Upper lobe of right lung (tissue), 1 donor: ENCODE measurements at places on chromosomes 4 and X. TPM values are rescaled to one million over a fixed set of nuclear protein-coding genes. Genes with fewer than 3 reads are reported as not detected.
A peak's percentile ranks its signal among the peaks of the same experiment; 100 is the strongest.

DNA sequence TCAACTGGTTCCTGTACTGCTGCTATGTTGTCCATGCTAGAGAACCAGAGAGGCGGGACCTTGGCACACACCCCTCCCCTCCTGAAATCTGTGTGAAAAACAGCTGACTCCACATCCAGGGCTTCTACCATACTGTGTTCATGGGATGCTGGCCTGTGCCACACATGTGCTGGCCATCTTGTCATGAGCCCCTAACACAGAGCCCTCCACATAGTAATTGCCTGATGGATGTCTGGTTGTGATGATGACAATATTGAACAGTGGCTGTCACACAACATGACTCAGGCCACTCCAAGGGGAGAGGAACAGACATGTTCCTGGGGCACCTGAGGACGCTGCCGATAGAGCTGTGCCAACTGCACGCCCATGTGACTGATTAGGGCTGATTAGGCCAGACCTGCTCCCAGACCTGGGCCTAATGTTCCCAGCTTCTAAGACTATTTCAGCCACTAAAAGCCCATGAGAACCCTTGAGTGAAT, 13.1 kb downstream of the SLC25A5 start:
- peak; percentile 78 for DNase-seq

DNA sequence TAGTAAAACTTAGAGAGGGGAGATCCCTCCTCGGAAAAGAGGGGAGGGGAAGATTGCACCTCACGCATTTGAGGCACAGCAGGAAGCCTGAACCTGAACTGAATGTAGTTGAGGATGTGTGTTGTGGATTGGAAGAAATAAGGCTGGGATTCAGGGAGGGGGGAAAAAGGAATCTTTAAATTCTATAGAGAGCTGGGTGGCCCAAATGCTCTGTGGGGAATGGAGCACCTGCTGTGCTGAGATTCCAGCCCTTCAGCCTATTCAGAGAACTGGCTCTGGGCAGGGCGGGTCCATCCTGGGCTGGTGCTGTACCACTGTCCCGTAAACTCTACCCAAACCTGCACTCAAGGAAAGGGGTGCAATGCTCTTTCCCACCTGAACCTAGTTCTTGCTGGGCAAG, 4.1 kb downstream of the FOXO4 start:
- no peak for DNase-seq

GRCh38 chr4:43485196-43485595, 592.7 kb downstream of the GRXCR1 start:
- DNase-seq, result no peak

DNA sequence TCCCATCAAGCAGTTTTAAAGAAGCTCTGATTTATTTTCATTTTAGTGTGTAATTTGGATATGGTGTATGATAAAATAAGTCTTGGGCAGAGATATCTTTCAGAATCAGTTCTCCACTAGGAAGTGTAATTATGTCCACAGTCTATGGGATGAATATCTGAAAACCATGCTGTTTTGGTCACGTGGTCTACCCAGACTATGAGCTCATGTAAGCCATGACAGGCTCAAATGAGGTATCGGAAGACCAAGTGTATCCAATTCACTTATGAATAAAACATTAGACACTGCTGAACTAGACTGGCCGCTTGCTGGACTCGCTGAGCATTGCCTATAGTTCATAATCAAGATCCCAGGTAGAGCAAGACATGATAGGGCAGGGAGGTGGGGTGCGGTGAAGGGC, 50.5 kb downstream of the SOD3 start:
- no peak for DNase-seq

DNA sequence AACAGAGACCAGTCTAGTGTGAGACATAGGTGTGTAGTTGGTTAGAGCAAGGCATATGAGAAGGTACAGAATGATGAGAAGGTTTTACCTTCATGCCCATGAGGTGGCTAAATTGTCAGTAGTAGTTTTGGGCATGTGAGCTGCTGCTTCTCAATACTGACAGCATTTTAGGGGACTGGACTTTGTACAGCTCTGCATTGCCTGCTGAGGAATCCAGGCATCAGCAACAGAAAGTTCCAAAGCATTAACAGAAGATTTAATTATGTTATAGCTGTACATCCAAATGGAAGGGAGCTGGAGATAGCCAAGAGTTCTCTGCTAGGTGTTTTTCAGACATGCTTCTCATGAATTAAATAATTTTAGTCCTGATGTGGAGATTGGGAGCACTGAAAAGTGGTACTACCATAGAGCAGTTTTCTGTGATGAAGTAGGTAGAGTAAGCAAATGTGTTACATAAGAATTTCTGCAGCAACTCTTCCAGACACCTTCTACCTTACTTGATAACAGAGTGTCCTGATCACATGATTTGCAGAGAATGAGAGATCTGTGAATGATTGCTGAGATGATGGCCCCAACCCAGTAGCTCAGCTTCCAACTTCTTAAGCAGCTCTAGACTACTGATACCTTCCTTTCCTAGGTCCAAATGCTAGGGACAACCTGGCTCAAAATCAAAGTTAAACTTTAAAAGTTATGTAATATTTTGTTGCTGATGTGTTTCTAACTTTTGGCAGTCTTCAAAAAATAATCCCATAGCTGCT, 30.4 kb downstream of the FNIP2 start:
- no peak for DNase-seq

- no peak for DNase-seq
Observed at GRCh38 chrX:110146521-110146920, 143.6 kb downstream of the TMEM164 start.

DNA sequence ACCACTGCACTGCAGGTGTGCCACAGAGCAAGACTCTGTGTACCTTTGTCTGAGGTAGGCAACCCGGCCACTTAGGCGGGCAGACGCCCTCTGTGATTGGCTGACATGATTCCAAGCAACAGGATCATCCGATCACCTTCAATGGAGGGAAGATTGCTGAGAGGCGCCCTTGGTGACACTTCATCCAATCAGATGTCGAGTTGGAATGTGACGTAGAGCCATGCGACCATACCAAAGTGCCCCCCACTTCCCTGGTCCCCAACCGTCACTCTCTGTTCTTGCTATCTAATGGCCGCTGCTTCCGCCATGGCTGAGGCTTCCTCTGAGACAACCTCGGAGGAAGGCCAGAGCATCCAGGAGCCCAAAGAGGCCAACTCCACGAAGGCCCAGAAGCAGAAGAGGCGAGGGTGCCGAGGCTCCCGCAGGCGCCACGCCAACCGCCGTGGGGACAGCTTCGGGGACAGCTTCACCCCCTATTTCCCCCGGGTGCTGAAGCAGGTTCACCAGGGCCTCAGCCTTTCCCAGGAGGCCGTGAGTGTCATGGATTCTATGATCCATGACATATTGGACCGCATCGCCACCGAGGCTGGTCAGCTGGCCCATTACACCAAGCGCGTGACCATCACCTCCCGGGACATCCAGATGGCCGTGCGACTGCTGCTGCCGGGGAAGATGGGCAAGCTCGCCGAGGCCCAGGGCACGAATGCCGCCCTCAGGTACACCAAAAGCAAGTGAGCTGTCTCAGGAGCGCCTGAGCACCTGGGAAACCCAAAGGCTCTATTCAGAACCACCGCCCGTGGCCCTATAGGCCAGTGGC, at the start of gene H2BW2:
TSS of gene H2BW2 (plus strand) at position 268 of the 817 bp plus-strand sequence. CDS start at position 307, 39 bp downstream.
- DNase-seq, result no peak

- DNase-seq, result no peak
Observed at GRCh38 chr4:8775121-8775520, 96.5 kb downstream of the HMX1 start.

DNA sequence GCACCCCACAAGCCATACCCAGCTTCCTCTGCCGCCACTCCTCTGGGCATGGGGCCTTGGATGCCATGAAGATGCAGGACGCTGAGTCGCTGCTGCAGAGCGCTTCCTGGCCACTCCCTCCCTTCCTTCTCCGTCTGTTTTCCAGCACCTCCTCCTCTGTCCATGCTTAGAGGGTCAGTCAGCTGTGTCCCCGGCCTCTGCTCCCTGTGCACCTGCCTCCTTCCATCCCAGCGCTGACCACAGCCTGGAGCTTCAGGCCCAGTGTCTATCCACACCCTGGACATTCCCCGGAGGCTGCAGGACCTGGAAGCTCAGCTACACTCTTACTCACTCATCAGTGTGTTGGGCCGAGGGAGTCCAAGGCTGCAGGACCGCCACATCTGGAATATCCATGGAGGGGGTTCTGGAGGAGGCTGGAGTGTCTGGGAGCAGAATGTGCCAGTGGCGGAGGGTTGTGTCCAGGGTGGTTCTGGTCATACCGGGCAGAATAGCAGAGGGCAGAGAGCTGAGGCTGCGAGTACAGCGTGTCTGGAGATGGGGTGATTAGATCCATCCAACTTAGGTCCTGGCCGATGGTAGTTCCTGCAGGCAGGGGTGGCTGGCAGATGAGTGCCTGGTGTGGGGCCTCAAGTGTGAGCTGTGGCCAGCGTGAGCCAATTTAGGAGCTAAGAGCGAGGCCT, 58.6 kb upstream of the ADRA2C start:
- DNase-seq, result no peak

DNA sequence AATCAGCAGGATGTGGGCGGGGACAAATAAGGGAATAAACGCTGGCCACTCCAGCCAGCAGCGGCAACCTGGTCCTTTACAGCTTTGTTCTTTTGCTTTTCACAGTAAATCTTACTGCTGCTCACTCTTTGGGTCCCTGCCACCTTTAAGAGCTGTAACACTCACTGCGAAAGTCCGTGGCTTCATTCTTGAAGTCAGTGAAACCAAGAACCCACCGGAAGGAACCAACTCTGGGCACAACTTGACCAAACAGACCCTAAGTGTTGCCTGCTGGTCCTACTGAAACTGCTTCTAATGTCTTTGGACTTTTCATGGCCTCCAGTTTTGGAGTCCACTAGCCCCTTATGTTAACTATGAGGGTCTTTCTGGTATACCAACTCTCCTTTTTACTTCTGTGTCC, 566.2 kb upstream of the IGFBP7 start:
- DNase-seq, result no peak

- no peak for DNase-seq
Observed at GRCh38 chrX:139691493-139691842, 16.5 kb downstream of the MCF2 start.

- DNase-seq, result no peak
Observed at GRCh38 chrX:49748211-49748956, 52.6 kb upstream of the PAGE1 start.

DNA sequence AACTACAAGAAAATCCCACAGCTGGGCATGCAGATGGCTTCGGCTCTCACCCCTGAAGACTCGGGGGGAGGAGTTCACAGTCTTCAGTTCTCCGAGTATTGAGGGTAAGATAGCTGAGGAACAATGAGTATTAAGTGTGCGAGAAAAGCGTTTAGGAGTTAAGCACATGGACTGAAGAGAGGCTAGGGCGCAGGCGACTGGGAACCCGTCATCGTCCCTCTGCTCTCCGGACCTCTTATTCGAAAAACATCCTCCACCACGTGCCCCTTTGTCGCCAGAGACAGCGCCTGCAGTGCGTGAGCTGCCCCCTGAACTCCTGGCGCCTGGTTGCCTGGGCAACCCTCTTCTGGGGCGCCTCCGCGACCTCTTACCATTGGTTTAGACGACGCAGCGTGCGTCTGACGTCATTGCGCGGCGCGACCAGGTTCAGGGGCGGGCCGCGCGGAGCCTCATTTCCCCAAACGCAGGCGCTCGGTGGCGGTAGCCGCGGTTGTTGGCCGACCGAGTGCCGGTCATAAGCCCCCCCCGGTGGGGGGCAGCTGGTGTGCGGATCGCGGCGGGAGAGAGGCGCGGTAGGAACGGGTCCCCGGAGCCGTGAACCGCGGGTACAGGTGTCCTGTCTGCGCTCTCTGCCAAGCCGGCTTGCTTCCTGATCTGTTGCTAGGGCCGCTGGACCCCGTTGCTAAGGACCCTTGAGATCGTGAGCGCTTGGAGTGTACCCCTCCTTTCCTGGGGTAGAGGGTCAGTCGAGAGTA, at the start of gene PACRGL:
TSS of gene PACRGL (plus strand) at position 452 of the 755 bp plus-strand sequence. CDS start 4,024 bp downstream, outside the sequence.
- peak; percentile 97 for DNase-seq

DNA sequence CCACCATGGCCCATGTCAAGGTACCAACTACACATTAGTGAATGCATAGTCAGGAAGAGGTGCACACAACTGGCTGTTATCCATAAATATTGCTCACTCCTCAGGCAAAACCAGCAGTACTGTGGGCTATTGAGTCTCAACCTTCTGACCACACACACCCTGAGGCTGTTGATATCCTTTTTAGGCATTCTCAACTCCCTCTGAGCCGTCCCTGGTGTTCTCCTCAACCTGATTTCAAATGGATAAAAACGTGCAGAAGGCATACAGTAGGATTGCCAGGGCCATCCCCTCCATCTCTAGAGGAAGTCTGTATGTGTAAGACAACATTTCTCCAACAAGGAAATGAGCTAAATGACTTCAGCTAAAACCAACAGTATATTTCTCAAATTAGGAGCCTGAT, 98.7 kb upstream of the KLHL13 start:
- no peak for DNase-seq

DNA sequence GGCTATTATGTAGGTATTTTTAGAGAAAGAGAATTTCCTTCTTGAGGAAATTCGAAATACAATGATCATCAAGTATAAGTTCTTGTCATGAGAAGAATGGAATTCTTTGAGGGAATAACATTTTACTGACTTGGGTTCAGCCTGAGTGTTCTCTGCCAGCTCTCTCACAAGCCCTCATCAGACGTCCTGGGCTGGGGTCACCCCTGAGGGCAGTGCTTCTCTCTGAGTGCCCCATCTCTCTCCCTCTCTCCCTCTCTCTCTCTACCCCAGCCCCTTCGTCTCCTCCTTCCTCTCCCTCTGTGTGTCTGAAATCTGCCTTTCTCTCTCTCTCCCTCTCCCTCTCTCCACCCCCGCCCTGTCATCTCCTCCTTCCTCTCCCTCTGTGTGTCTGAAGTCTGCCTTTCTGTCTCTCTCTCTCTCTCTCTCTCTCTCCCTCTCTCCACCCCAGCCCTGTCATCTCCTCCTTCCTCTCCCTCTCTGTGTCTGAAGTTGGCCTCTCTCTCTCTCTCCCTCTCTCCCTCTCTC, 241.7 kb upstream of the PSAPL1 start:
- DNase-seq, result no peak

DNA sequence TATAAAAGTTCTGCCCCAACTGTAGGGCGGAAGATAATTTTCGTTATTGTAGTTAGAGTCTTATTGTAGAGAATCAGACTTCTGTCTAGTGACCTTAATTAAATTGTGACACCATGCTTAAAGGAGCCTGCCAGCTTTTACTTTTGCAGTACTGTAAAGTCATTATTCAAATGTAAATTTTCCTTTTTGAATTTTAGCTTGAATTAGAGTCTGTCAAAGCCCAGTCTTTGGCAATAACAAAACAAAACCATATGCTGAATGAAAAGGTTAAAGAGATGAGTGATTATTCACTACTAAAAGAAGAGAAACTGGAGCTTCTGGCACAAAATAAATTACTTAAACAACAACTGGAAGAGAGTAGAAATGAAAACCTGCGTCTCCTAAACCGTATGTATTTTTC, 21.8 kb downstream of the OFD1 start:
- no peak for DNase-seq

The MRPL1 gene
- total RNA-seq, result 17.6 TPM

The ZNF330 gene
- 47.4 TPM for total RNA-seq

The SERTM2 gene
- 1.6 TPM for total RNA-seq
